ENCODE measurements at places on chromosomes 2 and 18. TPM values are rescaled to one million over a fixed set of nuclear protein-coding genes. Genes with fewer than 3 reads are reported as not detected.
A peak's percentile ranks its signal among the peaks of the same experiment; 100 is the strongest.

Gene LIMS3
- total RNA-seq = 17.8 TPM

Gene REG1A
- total RNA-seq = not detected

Gene B3GNT7
- 1.2 TPM for total RNA-seq

Gene ADCY3
- total RNA-seq = 54.4 TPM

Gene LRATD1
- total RNA-seq = not detected

DNA sequence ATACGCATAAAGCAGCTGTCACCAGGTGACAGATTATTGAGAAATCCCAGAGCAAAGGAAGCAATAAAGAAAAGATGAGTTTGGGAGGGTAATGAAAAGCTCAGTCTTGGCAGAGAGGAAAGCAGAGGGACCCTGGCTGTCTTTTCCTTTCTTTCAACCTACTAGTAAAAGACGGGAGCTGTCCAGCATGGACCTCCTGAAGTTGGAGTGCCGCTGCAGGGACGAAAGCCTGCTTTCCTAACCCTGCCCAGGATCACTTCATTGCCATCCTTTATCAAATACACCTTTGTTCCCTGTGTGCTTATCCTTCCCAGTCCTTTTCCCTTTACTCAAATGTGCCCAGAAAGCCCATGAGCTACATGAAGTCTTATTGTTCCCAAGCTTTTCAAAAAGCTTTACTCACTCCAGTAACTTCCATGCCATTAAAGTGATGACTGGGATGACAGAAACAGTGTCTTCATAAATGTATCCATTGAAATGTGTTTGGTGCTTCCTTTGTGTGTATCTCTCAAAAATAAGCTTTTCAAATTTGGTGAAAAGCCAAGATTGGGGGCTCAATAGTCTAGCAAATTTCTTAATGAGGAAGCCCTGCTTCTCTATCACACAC lies 3.7 kb upstream of the SPR start:
- DNase-seq = peak; percentile 35

DNA sequence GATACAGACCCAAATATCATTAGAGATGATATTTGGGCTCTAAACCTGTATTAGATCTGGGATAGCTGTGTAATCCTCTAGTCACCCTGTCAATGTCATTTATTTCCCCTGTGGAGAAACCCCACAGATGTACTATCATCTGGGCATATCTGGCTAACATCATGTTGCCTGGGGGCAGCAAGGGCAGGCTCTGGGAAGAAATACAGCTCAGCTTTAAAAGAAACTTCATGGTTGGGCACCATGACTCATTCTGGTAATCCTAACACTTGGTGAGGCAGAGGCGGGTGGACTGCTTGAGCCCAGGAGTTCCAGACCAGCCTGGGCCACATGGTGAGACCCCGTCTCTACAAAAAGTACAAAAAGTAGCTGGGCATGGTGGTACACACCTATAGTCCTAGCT lies 282.5 kb downstream of the SLC8A1 start:
- no peak for DNase-seq

DNA sequence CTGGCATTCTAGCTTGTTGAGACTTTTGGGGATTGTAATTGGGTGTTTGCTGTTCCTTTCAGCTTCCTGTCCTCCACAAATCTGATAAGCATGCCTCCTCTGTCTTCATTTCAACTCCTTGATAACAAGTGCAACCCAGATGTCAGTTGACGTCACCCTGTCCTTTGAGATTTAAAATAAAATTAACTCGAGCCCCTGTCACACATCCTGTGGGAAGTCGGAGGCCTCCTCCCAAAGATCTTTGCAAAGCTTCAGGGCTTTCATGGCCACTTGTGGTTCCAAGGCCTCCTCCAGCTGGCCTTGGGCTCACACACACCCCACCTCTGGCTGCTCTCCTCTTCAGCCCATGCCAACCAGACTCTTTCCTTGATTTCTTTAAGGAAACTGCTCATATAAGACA lies 69.9 kb upstream of the ITGA6 start:
- no peak for DNase-seq

- no peak for DNase-seq
Observed at GRCh38 chr2:29263886-29264285, 148.7 kb downstream of the CLIP4 start.

GRCh38 chr2:159010963-159011362 lies 42.5 kb downstream of the TANC1 start:
- peak; percentile 30 for DNase-seq

GRCh38 chr2:118168615-118169014 lies 80.3 kb downstream of the INSIG2 start:
- DNase-seq = no peak

- DNase-seq = no peak
Observed at GRCh38 chr2:203908066-203908796, 28.3 kb upstream of the ICOS start.

DNA sequence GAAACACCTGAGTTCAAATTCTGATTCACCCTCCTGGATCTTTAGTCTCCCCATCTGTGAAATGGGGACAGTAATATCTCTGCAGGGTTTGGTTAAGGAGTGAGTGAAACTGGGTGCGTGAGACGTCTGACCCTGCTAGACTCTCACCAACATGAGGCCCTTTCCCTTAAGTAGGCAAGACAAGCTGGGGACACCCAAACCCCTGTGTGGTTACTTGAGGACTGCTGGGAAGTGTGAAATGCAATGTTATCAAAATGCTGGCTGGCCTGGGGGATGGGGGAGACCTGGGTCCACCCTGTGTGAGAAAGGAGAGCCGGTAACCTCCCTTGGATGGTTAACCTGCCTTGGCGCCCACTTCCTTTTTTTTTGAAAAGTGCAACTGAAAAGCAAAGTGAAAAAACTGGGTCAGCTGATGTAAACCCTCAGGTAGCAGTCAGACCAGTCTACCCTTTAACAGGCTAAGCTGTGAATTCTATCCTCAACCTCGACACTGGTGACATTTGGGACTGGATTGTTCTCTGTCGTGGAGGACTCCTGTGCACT lies 82.3 kb downstream of the INPP5D start:
- DNase-seq = no peak

DNA sequence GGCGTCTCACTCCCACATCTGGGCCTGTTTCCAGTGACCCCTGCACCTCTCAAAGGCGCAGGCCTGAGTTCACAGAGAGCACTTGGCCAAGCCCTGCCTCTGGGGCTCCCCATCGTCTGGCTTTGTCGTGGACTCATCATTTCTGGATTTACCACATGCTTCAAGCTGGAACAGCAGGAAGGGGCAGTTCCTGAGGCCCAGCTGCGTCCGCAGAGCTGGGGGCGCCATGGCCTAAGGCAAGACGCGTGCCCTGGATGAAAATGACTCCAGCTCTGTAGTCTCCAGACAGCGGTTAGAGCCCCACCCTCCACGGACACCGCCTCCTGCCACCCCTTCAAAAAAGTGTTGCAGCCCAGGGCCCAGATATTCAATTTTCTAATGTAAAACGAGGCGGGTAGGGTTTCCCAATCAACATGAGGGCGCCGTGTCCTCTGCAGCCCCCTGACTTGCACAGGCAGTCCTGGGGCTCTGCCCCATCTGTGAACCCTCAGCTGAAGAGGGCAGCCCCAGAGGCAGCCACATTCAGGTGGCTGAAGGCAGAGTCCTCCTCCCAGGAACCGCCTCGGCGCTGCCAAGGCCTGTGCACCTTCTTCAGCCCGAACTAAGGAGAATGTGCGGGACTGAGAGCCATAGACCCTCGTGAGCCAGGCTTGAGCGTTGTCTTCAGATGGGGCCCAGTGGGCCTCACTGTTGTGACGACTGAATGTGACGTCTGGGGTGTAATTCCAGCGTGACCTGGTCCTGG lies 85.5 kb downstream of the NFATC1 start:
- no peak for DNase-seq

GRCh38 chr2:75253526-75253925 lies 54.2 kb upstream of the TACR1 start:
- DNase-seq = no peak

- no peak for DNase-seq
Observed at GRCh38 chr2:73780237-73780582, 307 bp upstream of the DUSP11 start.

All from endothelial cell of umbilical vein (primary cell).